ENCODE measurements at places on chromosomes 4 and X.

DNA sequence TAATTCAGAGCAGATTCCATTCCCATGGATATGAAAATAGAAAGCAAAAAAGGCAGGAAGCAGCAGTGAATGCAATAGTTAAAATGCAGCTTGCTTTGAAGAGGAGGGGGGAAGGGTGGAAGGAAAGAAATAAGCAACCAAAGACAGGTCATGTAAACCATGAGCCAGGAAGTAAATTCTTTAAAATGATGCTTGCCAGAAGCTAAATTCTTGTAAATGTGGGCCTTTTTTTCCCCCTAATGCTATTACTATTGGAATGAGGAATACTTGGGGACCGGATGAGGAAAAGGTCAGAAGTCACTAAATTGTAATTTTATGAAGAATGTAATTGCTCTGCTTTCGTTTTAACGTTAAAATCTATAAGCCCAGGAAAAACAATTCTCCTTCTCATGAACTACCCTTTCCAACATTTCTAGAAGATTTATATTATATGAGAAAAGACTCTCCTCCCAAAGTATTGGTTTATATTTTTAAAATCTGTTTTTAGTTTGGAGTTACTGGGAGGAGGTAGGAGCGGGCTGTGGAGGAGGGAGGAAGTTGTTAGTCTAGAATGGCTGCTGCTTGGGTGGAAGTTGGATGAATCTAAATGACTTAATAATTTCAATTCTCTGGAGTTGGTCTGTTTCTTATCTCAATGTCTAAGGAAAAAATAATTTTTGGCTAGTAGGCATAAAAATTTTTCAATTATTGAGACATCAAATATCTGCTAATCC is 77.6 kb upstream of the PCDH18 start:
- DNase-seq: peak; percentile 42

- no peak for DNase-seq
These were observed 1806.8 kb upstream of the TENM3 start for GRCh38 chr4:180436361-180436760.

- no peak for DNase-seq
These were observed 914.5 kb upstream of the AGA start for GRCh38 chr4:178356725-178357124.

GRCh38 chr4:35700663-35701062 is 543.7 kb downstream of the ARAP2 start:
- DNase-seq: no peak

DNA sequence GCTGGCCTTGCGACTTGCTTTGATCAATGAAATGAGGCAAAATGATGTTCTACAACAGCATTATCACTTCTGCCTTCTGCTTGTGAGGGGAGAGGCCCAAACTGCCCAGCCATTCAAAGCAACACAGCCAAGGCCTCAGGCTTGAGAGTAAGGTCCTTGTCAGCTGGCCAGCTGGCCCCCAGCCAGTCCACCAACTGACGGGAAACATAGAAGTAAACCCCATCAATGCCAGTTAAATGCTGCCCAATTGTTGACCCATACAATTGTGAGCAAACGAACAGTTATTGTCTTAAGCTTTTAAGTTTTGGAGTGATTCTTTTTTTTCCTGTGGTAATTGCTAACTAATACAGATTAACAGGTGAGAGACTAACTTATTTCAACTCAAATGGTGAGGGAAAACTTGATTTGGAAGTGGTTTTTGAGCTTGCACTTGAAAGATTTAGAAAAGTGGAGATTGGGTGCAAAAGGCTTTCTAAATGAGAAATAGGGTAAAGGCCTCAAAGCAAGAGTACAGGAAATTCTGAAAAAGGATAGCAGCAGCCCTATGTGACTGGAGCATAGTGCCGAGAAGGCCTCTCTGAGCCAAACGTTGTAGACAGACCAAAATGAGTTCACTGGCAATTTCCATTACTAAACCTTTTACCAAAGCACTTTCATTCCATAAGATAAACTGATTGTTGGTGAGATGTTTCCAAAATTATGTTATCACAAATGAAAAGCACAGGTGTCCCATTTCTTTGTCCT is 66.9 kb downstream of the ARHGEF38 start:
- no peak for DNase-seq

DNA sequence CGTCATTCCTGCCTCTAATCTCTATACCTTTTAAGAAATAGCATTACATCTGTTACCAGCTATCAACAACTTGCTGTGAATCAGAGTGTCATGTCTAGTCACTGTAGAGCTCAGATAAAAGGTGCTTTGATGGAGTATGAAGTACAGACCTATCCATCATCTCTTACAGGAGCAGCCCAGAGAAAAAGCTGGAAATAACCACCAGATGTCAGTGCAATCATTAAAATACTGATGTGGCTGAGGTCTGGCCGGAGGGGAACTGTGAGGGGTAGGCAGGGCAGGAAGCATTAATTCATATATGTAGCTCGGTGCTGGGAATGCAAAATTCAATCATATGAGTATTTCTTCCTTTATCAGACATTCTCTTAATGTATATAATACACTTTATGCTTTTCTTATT is 100.6 kb downstream of the AKAP4 start:
- no peak for DNase-seq

GRCh38 chr4:148196164-148196563 is 246.1 kb downstream of the NR3C2 start:
- no peak for DNase-seq

- DNase-seq: no peak
These were observed 172.0 kb downstream of the AASDH start for GRCh38 chr4:56215141-56215783.

DNA sequence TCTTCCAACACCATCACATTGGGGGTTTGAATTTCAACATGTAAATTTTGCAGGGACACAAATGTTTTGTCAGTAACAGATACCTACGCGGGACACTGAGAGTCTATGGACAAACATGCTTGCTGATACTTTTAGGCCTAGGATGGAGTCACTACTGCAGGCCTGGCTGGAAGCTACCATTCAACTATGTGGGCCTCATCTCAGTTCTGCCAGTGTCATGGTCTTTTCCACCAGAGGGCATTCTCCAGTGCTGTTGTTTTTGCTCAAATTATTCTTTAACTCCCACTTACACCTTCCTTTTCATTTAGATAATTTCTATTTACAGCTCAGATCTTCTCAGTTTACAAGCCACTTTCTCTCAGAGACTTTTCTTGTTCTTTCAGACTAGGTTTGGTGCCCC is 7.0 kb upstream of the ANK2 start:
- no peak for DNase-seq

DNA sequence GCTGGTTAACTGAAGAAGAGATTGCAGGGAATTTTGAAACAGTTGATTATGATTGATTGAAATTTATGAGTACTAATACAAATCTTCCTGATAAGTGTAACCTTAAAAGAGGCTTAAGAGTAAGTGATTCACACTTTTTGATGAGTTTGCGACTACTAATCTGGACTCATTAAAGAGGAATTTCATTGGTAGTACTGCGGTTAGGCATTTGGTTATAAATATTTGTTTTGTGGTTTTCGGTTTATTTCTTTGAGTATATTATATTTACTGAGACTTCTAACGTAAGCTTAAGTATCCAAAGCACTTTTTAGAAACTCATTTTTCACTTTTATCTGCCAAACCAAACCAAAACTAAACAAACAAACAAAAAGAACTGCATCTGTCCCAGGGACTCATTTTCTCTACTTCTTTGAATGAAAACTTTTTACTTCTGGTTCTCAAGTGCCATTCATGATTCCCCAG is 20.7 kb downstream of the SLIT2 start:
- no peak for DNase-seq

- DNase-seq: no peak
These were observed 116.5 kb upstream of the NDST4 start for GRCh38 chr4:115229873-115230272.

GRCh38 chr4:18957716-18958115 is 936.2 kb upstream of the LCORL start:
- DNase-seq: no peak

GRCh38 chrX:120797188-120797851 is 78.3 kb downstream of the CT47B1 start:
- DNase-seq: no peak

All from GM04503 (cell line).